ENCODE measurements at places on chromosomes 13 and 19. TPM values are rescaled to one million over a fixed set of nuclear protein-coding genes. Genes with fewer than 3 reads are reported as not detected.

- DNase-seq, result no peak
Measured at GRCh38 chr19:38699027-38699346, 45.3 kb downstream of the CAPN12 start.

- DNase-seq, result no peak
Measured at GRCh38 chr13:50357586-50358118, 342.4 kb downstream of the KCNRG start.

GRCh38 chr13:97327506-97328221 lies 105.5 kb downstream of the MBNL2 start:
- DNase-seq, result no peak

The LRG1 gene
- total RNA-seq, result not detected

The MIR17HG gene
- total RNA-seq, result 21.5 TPM

DNA sequence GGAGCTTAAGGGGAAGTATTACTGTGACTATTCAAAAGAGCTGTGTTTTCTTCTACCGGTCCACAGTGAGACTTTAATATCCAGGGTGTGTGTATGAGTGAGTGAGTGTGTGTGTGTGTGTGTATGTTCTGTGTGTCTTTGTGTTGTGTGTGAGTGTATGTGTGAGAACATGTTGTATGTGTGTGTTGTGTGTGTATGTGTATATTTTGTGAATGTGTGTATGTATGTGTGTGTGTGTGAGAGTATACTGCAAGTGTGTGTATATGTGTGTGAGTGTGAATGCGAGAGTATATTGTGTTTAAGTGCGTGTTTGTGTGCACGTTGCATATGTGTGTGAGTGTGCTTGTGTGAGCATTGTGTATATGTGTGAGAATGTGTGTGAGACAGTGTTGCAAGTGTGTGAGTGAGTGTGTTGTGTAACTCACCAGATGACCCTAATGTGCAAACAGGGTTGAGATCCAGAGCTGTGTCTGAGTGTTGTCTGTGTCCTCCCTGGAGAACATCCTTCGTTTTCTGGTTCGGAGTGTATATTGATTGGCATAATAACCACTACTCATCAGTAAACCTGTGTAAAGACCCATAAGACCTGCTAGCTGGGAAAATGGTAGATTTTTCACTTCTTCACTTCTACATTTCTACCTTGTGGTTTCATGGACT lies 101.1 kb upstream of the RNF113B start:
- DNase-seq, result no peak

Measured in CD8-positive, alpha-beta memory T cell (primary cell).